Activated T-helper 1 cell treated with anti-CD3 and anti-CD28 coated beads, Interleukin-12 subunit alpha, Interleukin-12 subunit beta, Interleukin-2, Interleukin-4 antibody, amounts not matched to agents 30 ng/mL and 10 ng/mL and 1 ng/mL, durations not matched to agents 14 hours and 24 hours and 36 hours (primary cell): ENCODE measurements at places on chromosomes 3 and 15.

GRCh38 chr3:30098243-30098642, 508.2 kb upstream of the TGFBR2 start:
- no peak for DNase-seq

GRCh38 chr3:35744419-35744818, 105.1 kb downstream of the ARPP21 start:
- no peak for DNase-seq

GRCh38 chr15:29698030-29698701, 124.1 kb downstream of the TJP1 start:
- no peak for DNase-seq

GRCh38 chr3:181707980-181708379, 3.7 kb upstream of the SOX2 start:
- DNase-seq: no peak

- no peak for DNase-seq
Observed at GRCh38 chr15:99923711-99924110, 190.5 kb upstream of the LYSMD4 start.

DNA sequence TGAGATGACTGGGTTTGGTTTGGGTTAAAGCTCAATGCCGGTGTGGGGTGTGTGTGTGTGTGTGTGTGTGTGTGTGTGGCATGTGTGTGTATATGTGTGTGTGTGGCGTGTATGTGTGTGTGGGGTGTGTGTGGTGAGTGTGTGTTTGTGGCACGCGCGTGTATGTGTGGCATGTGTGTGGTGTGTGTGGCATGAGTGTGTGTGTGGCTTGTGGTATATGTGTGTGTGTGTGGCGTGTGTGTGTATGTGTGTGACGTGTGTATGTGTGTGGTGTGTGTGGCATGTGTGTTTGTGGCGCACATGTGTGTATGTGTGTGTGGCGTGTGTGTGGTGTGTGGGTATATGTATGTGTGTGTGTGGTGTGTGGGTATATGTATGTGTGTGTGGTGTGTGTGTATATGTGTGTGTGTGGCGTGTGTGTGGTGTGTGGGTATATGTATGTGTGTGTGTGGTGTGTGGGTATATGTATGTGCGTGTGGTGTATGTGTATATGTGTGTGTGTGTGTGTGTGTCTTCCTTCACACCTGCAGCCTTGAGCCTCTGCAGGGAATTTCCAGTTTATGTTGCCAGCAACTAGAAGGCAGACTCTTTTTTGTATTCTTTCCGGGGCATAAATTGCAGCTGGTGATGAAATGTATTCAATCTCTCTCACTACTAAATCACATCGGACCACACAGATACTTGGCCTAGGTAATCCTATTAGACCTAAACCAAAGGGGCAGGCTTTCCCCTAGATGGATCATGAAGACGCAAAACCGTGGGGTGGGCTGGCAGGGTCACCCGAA, 34.8 kb downstream of the CHRD start:
- DNase-seq: no peak

- DNase-seq: no peak
Observed at GRCh38 chr15:62909257-62909656, 133.3 kb upstream of the TPM1 start.

GRCh38 chr3:188236271-188236670, 82.3 kb downstream of the LPP start:
- DNase-seq: no peak

DNA sequence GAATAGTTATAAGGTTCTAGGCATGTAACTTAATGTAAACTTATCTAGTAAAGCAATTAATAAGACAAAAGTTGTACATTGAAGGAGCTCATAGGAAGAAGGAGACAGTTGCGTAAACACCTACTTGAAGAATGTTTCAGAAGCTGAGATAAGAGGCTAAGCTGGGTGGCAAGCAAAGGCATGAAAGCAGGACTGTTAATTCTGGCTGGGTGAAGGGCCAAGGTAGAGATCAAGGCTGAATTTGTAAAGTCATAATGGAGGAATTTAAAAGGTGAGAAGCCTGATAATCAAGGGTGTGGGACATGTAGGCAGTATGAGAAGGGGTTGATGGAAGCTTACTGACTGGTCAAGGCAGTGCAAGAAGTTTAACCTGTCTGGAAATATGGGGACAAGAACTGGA, 80.4 kb upstream of the TGFBR2 start:
- DNase-seq: no peak

DNA sequence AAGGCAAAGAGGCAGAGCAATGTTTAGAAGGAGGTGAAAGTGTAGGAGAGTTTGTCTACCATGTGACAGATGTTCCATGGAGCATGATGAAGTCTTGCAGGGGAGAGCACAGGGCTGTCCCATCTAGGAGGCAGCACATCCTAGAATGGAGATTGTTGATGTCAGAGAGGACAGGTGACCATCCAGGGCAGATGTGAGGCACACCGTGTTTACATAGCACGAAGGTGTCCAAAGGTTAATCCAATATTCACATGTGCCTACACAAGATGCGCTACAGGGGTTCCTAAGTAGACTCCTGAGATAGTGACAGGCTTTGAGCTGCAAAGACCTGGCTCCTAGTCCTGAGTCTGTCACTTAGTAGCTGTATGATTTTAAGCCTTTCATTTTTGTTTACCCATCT, 219.3 kb upstream of the SLCO3A1 start:
- DNase-seq: no peak

DNA sequence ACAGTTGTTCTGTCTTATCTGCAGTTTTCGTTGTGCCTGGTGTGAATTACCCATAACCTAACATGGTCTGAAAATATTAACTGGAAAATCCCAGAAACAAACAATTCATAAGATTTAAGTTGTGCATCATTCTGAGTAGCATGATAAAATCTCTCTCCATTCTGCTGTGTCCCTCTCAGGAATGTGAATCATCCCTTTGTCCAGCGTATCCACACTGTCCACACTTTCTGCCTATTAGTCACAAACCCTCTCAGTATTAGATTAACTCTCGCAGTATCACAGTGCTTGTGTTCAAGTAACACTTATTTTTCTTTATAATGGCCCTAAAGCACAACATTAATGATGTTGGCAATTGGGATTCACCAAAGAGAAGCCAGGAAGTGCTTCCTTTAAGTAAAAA, 203.2 kb downstream of the CGGBP1 start:
- no peak for DNase-seq

- no peak for DNase-seq
Observed at GRCh38 chr3:167151636-167152035, 228.5 kb downstream of the ZBBX start.

DNA sequence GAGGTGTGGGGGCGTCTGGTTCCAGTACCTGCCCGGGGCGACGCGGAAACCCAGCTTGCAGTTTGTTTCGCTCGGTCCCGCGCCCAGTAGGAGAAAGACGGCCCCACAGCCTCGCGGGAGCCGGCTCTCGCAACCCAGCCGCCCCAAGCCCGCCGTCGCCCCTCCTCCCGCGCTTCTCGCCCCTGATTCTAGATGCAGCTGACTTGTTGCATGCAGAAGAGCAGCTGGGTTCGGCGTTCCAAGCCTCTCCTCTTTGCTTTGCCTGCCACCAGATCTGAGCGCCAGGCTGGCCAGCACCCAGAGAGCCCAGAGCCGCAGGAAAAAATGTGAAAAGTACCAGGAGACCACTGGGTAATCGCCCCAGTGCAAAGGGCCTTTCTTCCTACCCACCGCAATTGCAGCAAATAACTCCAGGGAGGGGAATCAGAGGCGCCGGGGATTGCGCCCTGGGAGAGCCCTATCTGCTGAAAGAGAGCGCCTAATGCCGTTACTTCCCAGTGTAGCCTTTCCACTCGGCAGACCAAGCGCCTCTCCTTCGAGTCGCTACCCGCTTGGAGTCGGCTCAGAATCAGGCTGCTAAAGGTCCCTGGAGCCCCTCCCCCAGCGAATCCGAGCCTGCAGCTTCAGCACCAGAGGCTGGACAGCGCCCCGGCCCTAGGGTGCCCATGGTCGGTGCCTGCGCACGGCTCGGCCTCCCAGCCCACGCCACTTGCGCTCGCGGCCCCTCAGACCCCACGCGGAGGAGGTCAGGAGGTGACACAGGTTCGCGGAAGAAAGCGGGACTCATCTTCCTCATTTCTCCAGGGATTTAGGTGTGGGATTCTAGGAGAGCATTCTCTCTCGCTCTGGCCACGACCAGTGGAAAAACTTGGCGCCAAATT, 15.7 kb upstream of the AEN start:
- DNase-seq: no peak

GRCh38 chr3:42556089-42556632, 25.6 kb downstream of the SEC22C start:
- DNase-seq: peak; percentile 52

DNA sequence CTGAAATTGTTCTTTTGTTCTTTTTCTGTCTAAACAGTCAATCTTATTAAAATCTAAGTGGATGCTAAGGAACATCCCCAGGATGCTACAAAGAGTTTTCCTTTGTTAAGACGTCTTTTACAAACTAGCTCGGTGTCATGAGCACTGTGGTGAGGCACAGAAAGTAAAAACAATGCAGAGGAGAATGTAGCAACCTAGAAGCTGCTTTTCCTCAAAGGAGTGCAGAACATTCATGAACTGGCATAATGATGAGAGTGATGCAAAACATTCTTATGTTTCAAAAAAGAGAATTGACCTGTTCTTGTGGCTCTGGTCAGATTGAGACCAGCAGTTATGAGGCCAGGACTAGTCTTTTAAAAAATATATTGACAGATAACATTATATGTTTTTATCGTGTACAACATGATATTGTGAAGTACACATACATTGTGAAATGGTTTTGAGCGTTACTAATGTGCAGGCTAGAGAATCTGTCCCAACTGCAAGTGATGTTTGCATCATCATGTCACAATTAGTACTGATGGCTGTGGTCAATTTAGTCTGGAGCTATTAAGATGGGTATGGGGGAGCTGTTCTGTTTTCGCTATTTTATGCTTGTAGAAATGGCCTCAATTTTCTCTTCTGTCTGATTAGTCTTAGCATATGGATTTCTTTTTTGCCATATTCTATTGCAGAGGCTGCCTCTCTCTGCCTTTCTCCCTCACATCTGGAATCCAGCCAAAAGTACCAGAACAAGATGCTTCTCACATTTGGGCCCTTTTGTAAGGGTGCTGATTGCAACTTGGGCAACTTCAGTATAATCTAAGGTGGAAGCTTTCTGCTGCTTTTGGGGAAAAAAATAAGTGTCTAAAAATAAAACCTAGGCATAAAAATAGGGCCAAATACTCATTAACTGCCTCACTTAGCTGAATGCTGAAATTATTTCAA, 50.2 kb downstream of the HHLA2 start:
- no peak for DNase-seq

GRCh38 chr3:50550079-50550736, 17.3 kb downstream of the C3orf18 start:
- peak; percentile 49 for DNase-seq

DNA sequence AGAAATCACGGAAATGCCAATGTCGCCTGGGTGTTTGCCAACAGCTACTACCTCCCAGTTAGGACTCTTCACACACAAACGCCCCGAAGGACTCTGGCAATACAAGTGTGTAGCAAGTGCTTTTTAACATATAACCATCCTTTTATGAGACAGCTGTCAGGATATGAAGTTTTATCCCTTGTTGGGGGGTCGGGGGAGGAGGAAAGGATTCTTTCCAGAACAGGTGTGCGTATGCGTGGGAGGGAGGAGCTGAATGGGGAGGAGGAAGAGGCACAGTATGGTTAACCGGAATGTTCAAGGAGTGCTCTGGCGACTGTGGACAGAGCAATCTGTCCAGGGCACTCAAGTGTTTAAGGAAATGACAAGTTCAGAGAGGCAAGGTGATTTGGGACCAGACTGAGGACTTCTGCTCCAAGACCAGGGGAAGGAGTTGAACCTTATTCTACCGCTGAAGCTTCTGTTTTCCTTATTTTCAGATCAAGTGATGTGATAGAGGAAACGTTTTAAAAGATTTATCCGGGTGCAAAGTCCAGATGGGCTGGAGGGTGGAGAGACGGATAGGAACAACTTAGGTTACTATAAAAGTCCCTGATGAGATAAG, 1.3 kb downstream of the TSPAN3 start:
- no peak for DNase-seq

- DNase-seq: no peak
Observed at GRCh38 chr3:30193625-30194044, 412.8 kb upstream of the TGFBR2 start.

GRCh38 chr3:168162172-168162571, 66.4 kb upstream of the GOLIM4 start:
- no peak for DNase-seq

GRCh38 chr3:173397161-173398110, at the start of gene NLGN1:
NLGN1 (plus strand) TSS chr3:173397744.
- no peak for DNase-seq

DNA sequence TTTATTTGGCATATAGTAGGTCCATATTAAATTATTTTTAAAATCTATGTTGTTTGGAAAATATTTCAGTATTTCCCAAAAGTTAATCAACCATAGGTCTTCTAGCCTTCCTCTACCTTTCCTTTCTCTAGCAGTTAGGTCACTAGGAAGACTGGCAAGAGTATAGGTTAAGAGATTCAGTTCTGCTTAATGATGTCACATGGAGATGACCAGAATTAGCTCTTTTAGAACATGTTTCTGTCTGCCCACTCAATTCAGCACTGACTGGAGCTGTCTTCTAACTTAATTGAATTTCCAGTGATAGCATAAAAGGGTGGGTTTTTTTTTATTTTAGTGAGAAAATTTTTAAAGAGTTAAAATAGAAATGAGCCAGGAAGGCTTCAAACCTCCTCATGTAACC, 23.8 kb upstream of the ZBED2 start:
- DNase-seq: no peak

DNA sequence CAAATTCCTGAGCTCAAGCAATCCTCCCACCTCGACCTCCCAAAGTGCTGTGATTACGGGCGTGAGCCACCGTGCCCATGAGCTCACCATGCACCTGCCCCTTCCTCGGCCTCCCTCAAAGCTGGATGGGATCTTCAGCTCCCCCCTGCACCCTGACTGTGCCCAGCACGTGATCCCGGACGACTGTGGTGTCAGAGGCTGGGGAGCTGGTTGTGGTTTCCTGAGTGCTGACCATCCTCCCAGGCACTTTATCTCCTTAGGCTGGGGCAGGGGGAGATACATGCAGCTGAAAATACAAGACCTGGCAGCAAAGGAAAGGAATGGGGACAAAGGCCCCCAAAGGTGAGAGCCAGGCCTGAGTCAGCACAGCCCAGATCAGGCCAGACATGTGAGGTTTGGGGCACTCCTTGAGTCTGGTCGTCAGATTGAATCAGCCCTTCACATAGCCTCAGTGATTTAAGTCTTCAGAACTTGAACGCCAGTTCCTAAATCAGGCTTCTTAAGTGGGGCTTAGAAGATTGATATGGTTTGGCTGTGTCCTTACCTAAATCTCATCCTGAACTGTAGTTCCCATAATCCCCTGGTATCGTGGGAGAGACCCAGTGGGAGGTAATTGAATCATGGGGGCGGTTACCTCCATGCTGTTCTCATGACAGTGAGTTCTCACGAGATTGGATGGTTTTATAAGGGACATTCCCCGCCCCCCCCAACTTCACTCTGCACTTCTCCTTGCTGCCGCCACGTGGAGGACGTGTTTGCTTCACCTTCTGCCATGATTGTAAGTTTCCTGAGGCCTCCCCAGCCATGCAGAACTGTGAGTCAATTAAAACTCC, 35.8 kb downstream of the PRKCD start:
- no peak for DNase-seq
